ENCODE measurements at places on chromosomes 12 and 14.

DNA sequence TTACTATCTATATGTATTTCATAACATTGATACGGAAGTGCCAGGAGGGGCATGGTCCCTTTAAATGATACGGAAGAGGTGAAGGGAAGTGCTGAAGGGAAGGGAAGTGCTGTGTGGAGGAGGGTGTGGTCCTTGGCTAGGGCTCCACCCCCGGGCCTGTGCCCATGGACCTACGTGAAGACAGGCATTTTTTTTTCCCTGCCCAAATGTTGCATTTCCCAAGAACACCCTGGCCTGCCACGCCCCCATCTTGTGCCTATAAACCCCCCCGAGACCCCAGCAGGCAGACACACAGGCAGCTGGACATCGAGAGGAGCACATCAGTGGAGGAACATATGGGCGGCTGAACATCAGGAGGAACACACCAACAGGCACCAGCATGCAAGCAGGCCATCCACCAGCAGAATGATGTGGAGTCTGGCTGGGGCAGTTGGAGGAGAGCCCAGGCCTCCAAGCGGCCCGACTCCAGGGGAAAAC lies 134.1 kb downstream of the SLC41A2 start:
- DNase-seq = no peak

DNA sequence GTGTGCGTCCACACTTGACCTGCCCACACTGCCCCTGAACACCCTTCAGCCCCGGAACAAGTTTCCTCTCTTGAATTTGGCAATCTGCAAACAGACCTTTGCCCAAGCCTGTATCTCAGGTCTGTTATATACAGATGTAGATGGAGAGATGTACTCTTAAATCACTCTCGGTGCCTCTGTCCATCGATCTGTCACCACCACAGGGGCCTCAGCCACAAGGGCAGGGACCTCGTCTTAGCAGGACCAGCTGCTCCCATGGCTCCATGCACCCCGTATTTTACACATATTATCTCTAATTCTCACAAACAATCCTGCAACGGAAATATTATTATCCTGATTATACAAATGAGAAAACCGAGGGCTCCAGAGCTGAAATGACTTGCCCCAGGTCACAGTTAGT lies 313.4 kb downstream of the BCL11B start:
- DNase-seq = no peak

GRCh38 chr14:100148837-100149731 lies 10.4 kb downstream of the DEGS2 start:
- no peak for DNase-seq

GRCh38 chr14:85252011-85252410 lies 277.9 kb upstream of the FLRT2 start:
- DNase-seq = no peak

DNA sequence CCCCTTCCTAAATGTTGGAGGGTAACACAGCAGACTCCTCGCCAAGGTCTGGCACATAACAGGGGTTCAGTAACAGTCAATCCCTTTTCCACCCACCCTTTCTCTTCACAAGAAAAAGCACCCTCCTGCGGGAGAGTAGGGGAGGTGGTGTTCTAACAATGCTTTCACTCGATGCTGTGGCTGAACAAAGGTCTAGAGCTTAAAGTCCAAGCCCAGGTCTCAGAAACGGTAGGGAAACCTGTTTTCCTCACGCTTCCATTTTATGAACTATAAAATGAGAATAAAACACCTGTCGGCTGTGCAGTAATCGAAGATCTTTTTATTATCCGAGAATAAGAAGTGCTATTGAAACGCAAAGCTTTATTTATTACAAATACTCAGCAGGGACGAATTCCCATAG lies 20.9 kb upstream of the CACNA2D4 start:
- DNase-seq = no peak

GRCh38 chr14:89684139-89684538 lies 267.1 kb upstream of the FOXN3 start:
- no peak for DNase-seq

- DNase-seq = no peak
Measured at GRCh38 chr12:56629459-56630179, 507 bp downstream of the BAZ2A start.

- no peak for DNase-seq
Measured at GRCh38 chr14:34632411-34632978, 2.5 kb upstream of the SNX6 start.

DNA sequence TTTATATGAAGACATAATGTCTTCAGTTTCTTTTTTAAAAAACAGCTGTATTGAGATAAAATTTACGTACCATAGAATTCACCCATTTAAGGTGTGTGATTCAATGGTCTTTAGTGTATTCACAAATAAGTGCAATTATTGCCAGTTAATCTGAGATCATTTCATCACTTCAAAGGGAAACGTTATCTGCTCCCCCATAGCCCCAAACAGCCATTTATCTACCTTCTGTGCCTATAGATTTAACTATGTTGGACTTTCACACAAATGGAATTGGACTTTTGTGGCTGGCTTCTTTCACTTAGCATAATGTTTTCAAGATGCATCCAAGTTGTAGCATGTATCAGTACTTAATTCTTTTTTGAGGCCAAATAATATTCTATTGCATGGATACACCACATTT lies 9.7 kb downstream of the PNP start:
- no peak for DNase-seq

DNA sequence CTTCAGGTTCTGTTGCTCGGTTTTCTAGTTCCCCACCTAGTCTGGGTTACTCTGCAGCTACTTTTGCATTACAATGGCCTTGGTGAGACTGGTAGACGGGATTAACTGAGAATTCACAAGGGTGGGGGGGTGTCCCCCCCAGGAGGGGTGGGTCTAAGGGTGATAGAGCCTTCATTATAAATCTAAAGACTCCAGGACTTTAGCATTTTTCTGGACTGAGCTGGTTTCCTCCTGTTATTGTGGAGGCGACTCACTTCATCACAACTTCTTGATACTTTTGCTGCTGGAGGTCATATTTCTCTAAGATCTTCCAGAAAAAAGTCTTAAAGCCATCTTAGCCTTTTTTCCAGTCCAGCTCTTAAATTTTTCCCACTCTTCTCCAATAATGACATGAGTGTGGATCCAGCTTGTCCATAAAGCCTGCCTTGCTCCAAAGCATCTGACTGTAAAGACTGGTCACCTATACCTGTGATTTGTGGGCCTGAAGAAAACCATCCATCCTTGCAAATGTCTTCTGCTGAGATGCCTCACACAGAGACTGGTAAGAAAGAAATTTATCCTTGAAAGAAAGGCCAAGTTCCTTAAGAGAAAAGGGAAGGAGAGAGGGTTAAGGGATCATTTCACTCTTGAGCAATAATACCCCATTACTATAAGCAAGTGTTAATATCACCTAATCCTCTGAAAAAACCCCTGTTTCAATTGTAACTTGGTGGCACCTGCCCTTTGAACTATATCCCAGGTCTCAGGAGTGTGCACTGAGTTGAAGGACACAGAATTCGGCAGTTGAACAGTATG lies 19.7 kb upstream of the SLC2A14 start:
- DNase-seq = no peak

DNA sequence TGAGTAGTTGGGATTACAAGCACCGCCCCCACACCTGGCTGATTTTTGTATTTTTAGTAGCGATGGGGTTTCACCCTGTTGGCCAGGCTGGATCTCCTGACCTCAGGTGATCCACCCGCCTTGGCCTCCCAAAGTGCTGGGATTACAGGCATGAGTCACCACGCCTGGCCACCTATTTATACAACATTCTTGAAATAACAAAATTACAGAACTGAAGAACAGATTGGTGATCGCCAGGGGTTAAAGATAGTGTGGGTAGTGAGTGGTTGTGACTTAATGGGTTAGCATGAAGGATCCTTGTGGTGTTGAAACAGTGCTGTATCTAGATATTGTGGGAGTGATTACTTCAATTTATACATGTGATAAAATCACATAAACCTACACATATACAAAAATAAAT lies 7.4 kb downstream of the GLIPR1L1 start:
- no peak for DNase-seq

GRCh38 chr12:5072311-5072710 lies 28.6 kb downstream of the KCNA5 start:
- no peak for DNase-seq

DNA sequence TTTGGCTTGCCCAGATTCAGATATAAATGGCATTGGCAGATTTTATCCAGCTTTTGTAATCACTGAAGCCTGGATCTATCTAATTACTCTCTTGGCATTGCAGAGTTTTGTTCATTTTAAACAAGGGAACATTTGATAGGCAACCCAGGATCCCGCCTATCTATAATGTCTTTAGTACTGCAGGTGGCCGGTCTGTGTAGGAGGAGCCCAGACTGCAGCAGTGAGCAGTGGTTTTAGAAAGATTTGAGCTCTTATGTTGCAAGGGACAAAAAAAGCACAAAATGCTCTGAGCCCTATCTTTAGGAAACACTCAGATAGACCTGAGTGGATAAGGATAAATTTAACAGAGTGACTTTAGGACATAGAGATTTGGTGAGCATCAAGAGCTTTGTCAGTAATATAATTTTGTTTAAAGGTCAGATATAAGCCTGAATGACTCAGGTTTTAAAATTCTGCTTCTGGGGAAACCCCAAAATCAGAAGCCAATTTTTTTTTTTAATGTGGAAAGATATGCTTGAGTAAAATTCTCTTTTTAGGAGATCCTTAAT lies 165.5 kb downstream of the SLC5A8 start:
- DNase-seq = no peak

DNA sequence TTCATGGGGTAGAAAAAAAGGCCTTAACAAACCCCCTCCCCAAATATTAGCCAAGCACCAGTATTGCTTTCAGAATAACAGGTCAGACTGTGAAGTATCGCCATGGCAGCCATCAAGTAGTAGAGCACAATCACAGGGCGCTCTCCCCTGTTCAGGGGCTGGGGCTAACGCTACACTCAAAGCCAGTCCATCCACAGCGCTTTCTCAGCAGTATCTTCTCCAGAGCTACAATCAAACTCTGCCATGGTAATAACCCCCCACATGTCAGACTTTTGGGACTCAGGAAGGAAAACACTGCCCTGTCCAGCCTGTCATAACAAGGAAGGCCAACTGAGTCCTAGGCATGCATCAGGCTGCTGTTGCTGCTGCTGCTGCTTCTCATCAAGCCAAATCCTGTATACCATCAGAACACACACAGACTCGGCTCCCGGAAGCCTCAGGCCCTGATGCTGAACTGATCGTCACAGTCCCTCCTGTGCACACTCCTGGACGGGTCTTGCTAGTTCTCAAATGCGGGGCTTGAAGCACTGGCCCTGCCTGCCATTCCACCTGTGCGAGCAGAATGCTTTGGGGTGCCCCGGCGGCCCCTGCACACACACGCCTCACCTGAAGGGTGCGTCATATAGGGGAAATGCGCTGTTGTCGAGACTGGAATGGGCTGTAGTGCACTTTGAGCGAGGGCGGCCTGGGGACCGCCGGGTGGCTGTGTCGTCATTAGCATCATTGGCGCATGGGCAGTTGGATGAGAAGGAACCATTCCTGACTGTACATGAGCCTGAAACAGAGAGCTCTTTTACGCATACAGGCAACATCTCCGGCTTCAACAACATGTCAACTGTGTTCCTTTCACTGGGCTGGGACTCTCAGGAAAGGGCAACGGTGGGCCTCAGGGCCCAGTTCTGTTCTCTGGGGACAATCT lies 47.6 kb downstream of the SH2B3 start:
- no peak for DNase-seq

GRCh38 chr12:130577351-130577750 lies 138.7 kb downstream of the RIMBP2 start:
- DNase-seq = no peak
